Activated gamma-delta T cell (primary cell): ENCODE measurements at places on chromosomes 16 and 17.

GRCh38 chr16:75477680-75478473 is 13.4 kb upstream of the TMEM170A start:
- no peak for DNase-seq

DNA sequence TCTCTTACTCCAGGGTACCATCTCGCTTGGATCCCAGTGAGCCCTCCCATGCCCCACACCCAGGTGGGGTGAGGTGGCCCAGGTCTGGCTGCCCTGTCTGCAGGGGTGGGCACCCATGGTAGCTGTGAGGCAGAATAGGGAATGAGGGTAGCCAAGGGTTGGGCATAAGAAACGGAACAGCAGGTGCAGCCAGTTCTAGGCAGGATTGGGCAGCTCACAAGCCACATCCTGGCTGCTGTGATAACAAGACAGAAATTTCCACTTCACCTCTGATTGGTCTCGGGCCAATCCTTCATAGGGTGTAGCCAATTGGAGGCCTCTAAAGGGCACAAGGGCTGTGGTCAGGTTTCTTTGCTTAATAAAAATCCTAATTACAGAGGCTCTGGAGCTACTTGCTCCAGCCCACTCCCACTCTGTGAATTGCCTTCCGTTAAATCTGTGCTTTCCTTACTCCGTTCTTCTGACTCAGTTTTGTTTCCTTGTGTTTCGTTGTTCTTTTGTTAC is 1.5 kb upstream of the ARHGDIG start:
- no peak for DNase-seq

- no peak for DNase-seq
Measured at GRCh38 chr16:83727018-83727417, 80.8 kb upstream of the HSBP1 start.

DNA sequence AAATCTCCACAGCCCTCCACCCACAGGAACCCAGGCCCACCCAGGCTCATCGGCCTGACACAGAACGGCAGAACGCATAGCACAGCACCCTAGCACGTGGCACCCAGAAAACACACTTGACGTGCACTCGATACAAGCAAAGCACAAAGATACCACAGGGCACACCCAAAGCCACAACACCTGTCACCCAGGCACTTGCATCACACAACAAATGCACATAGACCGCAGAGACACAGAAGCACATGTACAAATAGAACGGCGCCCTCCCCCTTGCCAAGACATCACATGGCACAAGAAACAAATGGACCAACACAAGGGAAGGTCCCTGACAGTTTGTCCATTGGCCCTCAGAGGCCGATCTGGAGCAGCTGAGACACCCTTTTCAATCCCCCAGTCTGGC is 147.7 kb upstream of the WSCD1 start:
- no peak for DNase-seq

DNA sequence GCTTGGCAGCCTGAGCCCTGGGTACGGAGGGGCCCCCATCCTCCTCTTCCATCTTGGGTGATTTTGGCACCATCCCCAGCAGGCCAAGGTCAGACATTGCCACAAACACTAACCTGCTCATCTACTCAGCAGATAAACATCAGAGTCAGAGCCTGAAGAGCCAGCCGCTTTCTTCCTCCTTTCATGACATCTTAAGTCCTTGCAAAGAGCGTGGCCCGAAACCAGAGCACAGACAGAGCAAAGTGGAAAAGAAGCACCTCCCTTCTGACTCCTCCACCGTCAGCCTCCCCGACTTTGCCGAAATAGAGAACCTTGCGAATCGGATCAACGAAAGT is 60.4 kb upstream of the RPH3AL start:
- no peak for DNase-seq

DNA sequence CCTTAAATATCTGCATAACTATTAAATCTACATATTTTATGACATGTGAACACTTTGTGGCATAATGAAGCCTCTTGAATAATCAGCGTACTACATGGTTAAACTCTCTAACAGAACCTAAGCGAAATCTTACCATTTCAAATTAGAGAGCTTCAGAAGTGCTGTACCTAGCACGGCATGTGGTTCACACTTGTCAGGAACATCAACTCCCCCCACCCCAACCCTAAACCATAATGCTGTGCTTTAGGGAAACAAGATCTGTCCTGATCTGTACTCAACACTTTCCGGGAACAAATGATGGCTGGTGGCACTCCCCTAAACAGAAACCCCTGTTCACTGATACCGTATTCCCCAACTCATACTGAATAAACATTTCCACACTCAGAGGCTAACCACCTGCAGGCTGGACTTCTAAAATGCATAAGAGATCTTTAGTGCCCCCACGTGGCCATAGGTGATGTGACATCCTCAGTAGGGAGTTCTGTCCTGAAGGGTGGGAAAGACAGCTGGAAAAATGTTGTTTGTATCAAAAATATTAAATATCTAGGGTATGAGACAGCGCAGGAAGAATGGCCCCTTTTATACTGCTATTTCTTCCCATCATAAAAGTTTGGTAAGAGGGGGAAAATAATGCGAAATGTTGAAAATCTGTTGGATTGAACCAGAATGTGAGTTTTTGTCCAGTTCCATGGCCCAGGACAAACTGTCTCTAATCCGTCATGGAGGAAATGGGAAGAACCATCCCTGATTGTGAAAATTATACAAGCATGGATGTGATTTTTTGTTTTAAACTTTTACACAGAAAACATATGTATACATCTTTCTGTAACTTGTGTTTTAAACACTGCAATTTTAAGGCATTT is 88.6 kb downstream of the USP31 start:
- DNase-seq: no peak

- DNase-seq: no peak
Measured at GRCh38 chr17:74768069-74768762, 7.9 kb downstream of the NAT9 start.

- DNase-seq: no peak
Measured at GRCh38 chr16:83054283-83054682, 427.5 kb downstream of the CDH13 start.
